Coronary artery (tissue), 2 donors: ENCODE measurements at places on chromosomes 2 and 18.

DNA sequence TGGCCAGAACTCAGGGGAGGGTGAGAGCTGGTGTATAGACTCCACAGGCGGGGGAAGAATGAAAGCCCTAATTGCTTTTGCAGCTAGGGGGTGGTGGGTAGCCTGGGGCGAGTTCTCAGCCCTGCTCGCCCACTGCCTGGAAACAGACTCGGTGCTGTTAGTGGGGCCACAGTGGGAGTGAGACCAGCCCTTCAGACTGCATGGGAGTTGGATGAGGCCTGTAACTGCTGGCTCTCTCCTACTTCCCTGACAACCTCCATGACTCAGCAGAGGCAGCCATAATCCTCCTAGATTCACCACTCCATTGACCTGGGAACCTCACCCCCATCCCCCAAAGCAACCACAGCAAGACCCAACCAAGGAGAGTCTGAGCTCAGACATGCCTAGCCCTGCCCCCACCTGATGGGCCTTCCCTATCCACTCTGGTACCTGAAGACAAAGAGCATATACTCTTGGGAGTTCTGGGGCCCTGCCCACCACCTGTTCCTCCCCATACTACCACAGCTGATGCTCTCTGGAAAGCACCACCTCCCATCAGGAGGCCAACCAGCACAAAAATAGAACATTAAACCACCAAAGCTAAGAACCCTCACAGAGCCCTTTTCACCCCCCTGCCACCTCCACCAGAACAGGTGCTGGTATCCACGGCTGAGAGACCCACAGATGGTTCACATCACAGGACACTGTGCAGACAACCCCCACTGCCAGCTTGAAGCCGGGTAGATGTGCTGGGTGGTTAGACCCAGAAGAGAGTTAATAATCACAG lies 226.3 kb downstream of the EIPR1 start:
- DNase-seq, result no peak

DNA sequence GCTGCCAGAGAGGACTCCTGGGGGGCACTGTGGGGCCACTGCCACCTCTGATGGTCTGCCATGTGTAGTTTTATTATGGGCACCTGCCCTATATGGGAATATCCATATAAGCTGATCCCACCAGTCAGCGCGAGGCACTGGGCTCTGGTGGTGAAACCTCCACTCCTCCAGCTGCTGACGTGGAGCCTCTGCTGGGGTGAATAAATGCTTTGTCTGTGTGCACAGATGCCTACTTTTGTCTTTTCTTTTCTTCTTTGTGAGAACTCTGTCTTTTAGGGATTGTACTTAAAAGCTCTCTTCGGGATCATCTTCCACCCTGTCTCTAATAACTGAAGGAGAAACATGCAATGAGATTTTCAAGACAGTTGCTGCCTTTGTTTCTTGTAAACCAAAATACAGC lies 68.9 kb upstream of the NCK2 start:
- DNase-seq, result no peak

DNA sequence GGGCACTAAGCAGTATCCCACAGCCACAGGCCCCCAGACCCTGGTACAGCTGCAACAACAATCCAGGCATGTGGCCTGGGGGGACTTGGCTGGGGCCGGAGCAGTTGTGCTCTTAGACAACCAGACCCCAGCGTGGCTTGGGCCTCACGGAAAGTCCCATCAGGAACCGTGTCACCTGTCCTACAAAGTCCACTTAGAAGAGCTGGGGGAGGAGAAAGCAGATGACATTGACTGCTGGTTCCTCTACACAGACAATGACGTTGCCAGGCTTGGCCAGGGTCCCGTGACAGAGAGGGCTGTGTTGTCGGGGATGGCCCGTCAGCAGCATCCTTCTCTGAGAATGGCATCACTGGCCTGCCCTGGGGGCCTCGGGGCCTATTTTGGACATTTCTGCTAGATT lies 124.5 kb downstream of the SEPTIN10 start:
- DNase-seq, result no peak

DNA sequence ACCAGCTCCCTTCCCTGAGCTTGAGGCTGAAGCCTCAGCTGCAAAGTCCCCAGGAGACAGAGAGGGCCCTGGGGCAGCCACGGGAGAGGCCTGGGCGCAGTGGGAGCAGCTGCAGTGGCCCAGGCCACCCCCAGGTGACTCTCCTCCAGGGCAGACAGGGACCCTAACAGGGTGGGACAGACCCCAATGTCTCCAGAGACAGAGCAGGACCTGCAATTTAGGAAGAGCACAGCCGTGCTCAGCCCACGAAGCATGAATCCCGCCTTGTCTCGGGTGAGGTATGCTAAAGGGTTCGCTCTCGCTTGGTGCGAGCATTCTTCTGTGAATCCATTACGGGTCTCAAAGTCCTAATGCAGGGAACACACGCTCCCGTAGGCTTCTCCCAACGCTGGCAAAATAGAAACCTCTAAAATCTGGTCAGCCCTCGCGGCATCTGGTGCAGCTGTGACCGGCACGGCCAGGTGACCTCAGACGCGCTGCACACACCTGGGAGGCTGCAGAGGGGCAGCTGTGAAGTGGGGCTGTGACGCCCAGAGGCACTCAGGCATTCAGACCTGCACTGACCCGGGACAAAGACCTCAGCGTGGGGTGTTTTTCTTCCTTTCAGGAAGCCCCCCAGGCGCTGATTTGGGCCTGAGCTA lies 12.6 kb downstream of the MBP start:
- DNase-seq, result peak; percentile 59

GRCh38 chr2:12352889-12353288 lies 363.8 kb upstream of the TRIB2 start:
- DNase-seq, result no peak

DNA sequence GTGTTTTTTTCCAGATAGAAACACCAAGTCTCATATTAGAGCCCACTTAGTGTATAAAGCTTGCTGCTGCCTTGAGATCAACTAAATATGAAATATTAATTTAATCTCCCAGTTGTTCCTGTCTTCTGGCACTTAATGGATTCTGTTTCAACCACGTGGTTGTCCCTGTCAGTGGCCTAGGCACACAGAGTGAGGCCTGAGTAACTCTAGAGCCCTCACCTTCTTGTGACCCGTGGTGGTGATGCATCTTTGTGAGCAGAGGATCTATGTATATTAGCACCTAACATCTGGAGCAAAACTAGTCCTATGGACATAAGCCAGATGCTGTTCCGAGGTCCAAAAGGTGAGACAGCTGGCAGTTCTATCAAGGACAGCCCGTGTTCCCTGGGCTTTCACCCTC lies 74.8 kb downstream of the FEZ2 start:
- no peak for DNase-seq

DNA sequence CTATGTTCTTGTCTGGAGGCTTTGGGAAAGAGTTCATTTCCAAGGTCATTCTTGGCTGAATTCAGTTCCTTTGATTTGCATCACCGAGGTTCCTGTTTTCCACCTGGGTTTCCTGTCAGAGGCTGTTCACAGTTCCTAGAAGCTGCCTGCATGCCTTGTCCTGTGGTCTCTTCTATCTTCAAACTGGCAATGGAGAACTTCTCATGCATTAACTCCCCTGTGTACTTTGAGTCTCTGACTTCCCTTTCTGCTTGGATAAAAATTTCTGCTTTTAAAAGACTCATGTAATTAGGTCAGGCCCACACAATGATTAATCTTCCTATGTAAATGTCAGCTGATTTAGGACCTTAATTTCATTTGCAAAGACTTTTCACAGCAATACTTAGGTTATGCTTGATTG lies 499.3 kb upstream of the FANCL start:
- DNase-seq, result no peak

- no peak for DNase-seq
These were observed 75.5 kb downstream of the NPAS2 start for GRCh38 chr2:100895402-100895801.
